Activated CD8-positive, alpha-beta memory T cell treated with anti-CD3 and anti-CD28 coated beads, Interleukin-2, amount 10 ng/mL, durations not matched to agents 7 days and 5 days (primary cell): ENCODE measurements at places on chromosomes 2 and 18. TPM values are rescaled to one million over a fixed set of nuclear protein-coding genes. Genes with fewer than 3 reads are reported as not detected.

The HDLBP gene
- 176 TPM for total RNA-seq

- peaks cover 19% of the 10 kb centered on the region for H3K4me1 ChIP-seq
- peaks cover 19% of the 10 kb centered on the region for H3K36me3 ChIP-seq
- H3K4me3 ChIP-seq: no peak overlapping the region
- H3K27me3 ChIP-seq: peaks cover 3% of the 10 kb centered on the region
- no peak overlapping the region for H3K27ac ChIP-seq
- no peak for DNase-seq
Measured at GRCh38 chr2:204012072-204012653, 75.6 kb downstream of the ICOS start.

GRCh38 chr2:239472235-239472775 is 71.5 kb upstream of the HDAC4 start:
- DNase-seq: no peak
- H3K27ac ChIP-seq: no peak overlapping the region
- no peaks in the 10 kb centered on the region for H3K36me3 ChIP-seq
- H3K4me1 ChIP-seq: no peaks in the 10 kb centered on the region
- no peaks in the 10 kb centered on the region for H3K27me3 ChIP-seq

DNA sequence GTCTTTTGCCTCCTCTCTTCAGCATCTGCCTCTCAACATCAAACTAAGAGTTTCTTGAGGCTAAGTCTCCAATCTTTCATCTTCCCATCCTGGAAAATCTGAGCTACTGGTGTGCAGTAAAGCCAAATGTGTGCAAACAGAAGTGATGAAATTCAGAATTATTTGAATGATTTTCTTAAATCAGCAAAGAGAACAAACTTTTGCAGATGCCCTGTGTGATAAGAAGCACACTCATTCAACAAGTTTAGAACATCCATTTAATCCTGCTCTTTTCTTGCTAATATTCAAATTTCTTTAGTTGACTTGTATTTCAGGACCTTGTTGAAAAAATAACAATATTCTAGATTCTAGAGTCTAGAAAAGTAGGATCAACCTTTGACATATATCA is 1374.9 kb upstream of the CELF4 start:
- peak overlapping the region; percentile 88 for H3K27ac ChIP-seq
- no peak overlapping the region for H3K4me3 ChIP-seq
- peaks cover 17% of the 10 kb centered on the region for H3K27me3 ChIP-seq
- H3K4me1 ChIP-seq: peaks cover 18% of the 10 kb centered on the region
- peaks cover 4% of the 10 kb centered on the region for H3K36me3 ChIP-seq

GRCh38 chr2:188966728-188967440 is 7.3 kb upstream of the COL3A1 start:
- no peaks in the 10 kb centered on the region for H3K36me3 ChIP-seq
- no peak for DNase-seq
- no peak overlapping the region for H3K27ac ChIP-seq
- no peak overlapping the region for H3K4me3 ChIP-seq

- no peaks in the 10 kb centered on the region for H3K4me1 ChIP-seq
- no peak for DNase-seq
- no peaks in the 10 kb centered on the region for H3K36me3 ChIP-seq
- no peak overlapping the region for H3K4me3 ChIP-seq
Measured at GRCh38 chr2:137321566-137321965, 556.2 kb downstream of the THSD7B start.

DNA sequence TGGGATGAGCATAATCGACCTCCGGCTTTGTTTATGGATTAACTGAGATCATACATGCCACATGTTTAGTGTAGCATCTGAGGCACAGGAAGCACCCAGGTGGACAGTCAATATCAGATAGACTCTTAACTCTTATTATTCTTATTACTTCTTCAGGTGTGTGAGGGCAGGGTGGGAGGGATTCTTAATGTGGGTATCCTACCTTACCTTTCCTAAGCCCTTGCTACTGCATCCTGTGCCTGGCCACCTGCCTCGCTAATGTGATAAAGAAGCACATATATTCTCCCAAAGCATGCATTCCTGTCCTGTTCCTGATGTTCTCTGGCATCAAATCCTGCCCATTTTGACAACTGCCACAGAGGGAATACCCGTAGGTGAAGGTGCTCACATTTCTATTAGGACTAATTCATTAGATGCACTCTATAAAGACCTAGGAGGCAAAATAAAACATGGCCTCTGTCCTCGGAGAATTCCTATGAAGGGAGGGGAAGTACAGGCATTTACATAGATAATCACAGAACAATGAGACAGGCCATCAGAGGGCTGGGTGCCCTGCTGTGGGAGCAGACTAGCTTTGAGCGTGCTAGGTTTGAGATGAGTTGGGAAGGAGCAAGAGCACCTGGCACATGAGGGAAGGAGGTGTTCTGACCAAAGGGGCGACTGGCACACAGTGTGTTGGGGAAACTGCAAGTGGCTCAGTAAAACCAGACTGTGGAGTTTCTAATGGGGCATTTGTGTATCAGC is 19.5 kb upstream of the CELF4 start:
- H3K27me3 ChIP-seq: no peaks in the 10 kb centered on the region
- DNase-seq: no peak
- H3K4me1 ChIP-seq: no peaks in the 10 kb centered on the region
- no peak overlapping the region for H3K27ac ChIP-seq
- no peaks in the 10 kb centered on the region for H3K36me3 ChIP-seq
- H3K4me3 ChIP-seq: no peak overlapping the region

DNA sequence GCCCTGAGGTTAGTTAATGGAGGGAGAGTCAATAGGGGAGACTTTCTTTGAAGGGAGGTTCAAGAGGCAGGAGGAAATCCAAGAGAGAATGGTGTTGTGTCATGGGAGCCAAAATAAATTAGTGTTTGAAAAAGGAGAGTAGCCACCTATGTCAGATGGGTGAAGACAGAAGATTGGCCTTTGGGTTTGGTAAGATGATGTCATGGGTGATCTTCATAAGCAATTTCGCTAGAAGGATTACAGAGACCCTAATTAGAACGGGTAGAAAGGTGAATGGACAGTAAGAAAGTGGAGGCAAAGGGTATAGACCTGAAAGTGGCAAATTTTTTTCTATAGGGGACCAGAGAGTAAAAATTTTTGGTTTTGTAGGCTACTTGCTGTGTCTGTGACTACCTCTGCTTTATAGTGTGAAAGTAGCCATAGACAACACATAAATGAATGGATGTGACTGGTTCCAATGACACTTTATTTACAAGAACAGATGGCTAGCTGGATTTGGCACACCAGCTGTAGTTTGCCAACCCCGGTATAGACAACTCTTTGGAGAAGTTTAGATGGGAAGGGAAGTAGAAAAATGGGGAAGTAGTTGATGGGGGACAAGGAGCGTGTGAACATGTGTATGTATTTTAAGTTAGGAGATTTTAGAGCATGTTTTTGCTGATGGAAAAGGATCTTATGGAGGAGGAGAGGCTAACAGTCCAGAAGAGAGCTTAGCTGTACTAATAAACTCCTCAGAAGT is 9.3 kb downstream of the STAMBP start:
- H3K4me3 ChIP-seq: no peak overlapping the region
- no peaks in the 10 kb centered on the region for H3K27me3 ChIP-seq
- DNase-seq: no peak
- peaks cover 11% of the 10 kb centered on the region for H3K4me1 ChIP-seq
- no peak overlapping the region for H3K27ac ChIP-seq

GRCh38 chr2:64637931-64638330 is 15.8 kb downstream of the SERTAD2 start:
- no peak overlapping the region for H3K4me3 ChIP-seq
- H3K27ac ChIP-seq: peak overlapping the region; percentile 85
- peaks cover 27% of the 10 kb centered on the region for H3K36me3 ChIP-seq
- peaks cover 64% of the 10 kb centered on the region for H3K4me1 ChIP-seq
